Osteoblast (primary cell): ENCODE measurements at places on chromosomes 16 and 17. TPM values are rescaled to one million over a fixed set of nuclear protein-coding genes. Genes with fewer than 3 reads are reported as not detected.
A peak's percentile ranks its signal among the peaks of the same experiment; 100 is the strongest.

DNA sequence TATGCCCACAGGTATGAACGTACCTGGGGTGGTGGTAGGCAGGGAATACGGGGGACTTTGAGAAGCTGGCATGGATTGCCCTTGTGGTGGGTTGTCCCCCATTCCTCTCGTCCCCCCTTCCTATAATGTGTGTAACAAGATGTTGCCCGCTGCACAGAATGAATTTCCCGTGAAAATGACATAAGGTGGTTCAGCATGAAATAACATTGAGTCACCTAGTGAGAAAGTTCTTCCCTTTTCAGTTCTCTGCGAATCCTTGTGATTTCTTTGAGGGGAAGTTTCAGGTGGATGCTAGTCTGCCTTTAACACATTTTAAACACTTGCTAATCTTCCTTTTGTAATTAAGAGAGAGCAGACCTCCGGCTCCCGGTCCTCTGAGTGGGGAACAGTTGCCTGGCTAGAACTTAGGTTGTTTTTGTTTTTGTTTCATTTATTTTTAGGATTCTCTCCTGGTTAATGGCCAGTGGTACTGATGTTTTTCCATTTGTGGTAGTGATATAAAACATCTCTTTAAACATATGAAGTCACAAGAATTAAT is 58.9 kb downstream of the RAP1GAP2 start:
- peak; percentile 86 for DNase-seq
- H3K4me1 ChIP-seq, result peaks cover 8% of the 10 kb centered on the region
- H3K4me3 ChIP-seq, result peak overlapping the region; percentile 78
- H3K27ac ChIP-seq, result peak overlapping the region; percentile 3
- H3K36me3 ChIP-seq, result no peaks in the 10 kb centered on the region

DNA sequence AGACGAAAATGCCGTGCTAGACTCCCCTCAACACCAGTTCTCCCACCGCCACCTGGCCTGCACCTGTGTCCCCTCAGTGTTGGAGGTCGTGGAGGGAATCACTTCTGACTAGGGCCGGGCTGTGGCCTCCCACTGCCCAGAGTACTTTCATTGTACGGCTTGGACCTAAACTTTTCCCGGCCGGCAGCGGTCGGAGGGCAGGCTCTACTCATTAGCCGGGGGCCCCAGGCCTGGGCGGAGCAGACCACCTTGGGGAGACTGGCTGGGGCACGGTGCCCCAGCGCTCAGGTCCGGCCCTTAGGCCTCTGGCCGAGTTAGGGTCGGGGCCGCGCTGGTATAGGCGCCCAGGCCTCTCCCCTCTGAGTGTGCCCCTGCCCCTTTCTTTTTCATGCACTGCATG is 639 bp downstream of the CLDN6 start:
- DNase-seq, result no peak
- no peak overlapping the region for H3K27ac ChIP-seq
- H3K27me3 ChIP-seq, result peaks cover 25% of the 10 kb centered on the region
- H3K36me3 ChIP-seq, result peaks cover 10% of the 10 kb centered on the region

SSTR5 gene
- total RNA-seq, result not detected in 2 replicates

DNA sequence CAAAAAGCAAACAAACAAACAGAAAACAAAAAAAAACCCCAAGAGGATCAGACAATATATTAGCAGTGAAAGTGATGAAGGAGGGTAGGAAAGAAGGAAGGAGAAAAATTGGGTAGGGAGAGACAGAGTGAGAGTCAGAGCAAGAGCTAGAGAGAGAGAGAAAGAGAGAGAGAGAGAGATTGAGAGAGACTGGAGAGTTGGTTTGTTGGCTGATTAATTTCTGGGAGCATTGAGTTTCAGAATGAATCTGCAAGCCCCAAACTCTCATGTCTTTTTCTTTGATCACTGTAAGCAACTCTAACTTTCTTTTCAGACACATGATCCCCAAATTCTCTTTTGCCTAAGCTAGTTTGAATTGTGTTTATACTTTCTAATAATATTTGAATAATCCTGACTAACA is 388.1 kb downstream of the SHISA9 start:
- no peaks in the 10 kb centered on the region for H3K36me3 ChIP-seq
- H3K4me3 ChIP-seq, result no peak overlapping the region
- no peaks in the 10 kb centered on the region for H3K27me3 ChIP-seq
- DNase-seq, result no peak
- H3K4me1 ChIP-seq, result no peaks in the 10 kb centered on the region

GRCh38 chr17:2057175-2057759 is 2.4 kb downstream of the HIC1 start:
- no peak overlapping the region for H3K4me3 ChIP-seq
- no peaks in the 10 kb centered on the region for H3K27me3 ChIP-seq
- peaks cover 11% of the 10 kb centered on the region for H3K4me1 ChIP-seq

DNA sequence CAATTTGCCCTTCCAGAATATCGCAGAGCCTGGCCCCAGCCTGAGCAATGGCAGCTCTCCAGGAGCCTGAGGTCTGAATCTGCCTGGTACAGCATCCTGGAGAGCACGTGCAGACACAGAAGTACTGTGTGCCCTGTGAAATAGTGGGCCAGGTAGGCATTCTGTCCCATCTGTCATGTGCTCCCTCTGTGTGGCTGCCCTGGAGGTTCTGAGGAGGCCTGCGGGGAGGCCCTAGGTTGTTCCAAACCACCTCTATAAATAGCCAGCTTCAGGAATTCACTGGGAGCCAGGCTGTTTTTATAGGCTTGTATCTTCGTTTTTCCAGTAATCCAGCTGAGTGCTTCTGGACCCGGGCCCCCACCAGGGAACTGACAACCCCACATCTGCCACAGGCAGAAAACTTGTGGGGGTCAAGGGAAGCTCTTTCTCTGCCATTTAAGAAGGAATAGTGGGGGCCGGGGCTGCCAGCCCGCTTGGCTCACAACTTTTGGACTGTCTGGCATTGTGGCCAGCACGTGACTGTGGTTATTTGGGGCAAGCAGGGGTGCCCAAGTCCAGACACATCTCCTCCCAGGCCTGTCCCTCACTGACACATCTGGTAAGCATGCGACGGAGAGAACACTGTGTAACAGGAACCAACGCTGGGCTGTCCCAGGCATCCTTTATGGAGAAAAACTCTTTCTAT is 356.3 kb upstream of the TNRC6C start:
- peaks cover 22% of the 10 kb centered on the region for H3K4me1 ChIP-seq
- H3K36me3 ChIP-seq, result no peaks in the 10 kb centered on the region
- peak overlapping the region; percentile 42 for H3K4me3 ChIP-seq
- DNase-seq, result peak; percentile 96
- peak overlapping the region; percentile 65 for H3K27ac ChIP-seq

GRCh38 chr16:49022351-49022963 is 259.2 kb downstream of the CBLN1 start:
- DNase-seq, result no peak
- no peaks in the 10 kb centered on the region for H3K4me1 ChIP-seq
- no peak overlapping the region for H3K27ac ChIP-seq
- H3K27me3 ChIP-seq, result no peaks in the 10 kb centered on the region
- H3K4me3 ChIP-seq, result no peak overlapping the region
- no peaks in the 10 kb centered on the region for H3K36me3 ChIP-seq

GRCh38 chr16:13441675-13442074 is 478.3 kb upstream of the ERCC4 start:
- H3K27me3 ChIP-seq, result no peaks in the 10 kb centered on the region
- H3K4me1 ChIP-seq, result no peaks in the 10 kb centered on the region
- H3K27ac ChIP-seq, result no peak overlapping the region
- no peak for DNase-seq
- H3K36me3 ChIP-seq, result no peaks in the 10 kb centered on the region
- no peak overlapping the region for H3K4me3 ChIP-seq

KCNH6 gene
- not detected in 2 replicates for total RNA-seq

GRCh38 chr17:78624324-78625151 is 47.3 kb upstream of the DNAH17 start:
- H3K4me3 ChIP-seq, result no peak overlapping the region
- DNase-seq, result no peak
- H3K4me1 ChIP-seq, result no peaks in the 10 kb centered on the region
- H3K27ac ChIP-seq, result no peak overlapping the region
- no peaks in the 10 kb centered on the region for H3K27me3 ChIP-seq

- H3K4me1 ChIP-seq, result no peaks in the 10 kb centered on the region
- no peak overlapping the region for H3K4me3 ChIP-seq
- no peaks in the 10 kb centered on the region for H3K36me3 ChIP-seq
These were observed 137.2 kb downstream of the UTP18 start for GRCh38 chr17:51397361-51398127.

KRT32 gene
- not detected in 2 replicates for total RNA-seq

GNGT2 gene
- not detected in 2 replicates for total RNA-seq

- H3K4me1 ChIP-seq, result no peaks in the 10 kb centered on the region
- no peaks in the 10 kb centered on the region for H3K36me3 ChIP-seq
- no peak for DNase-seq
- no peak overlapping the region for H3K4me3 ChIP-seq
These were observed 69.2 kb downstream of the C16orf78 start for GRCh38 chr16:49442805-49443204.

DNA sequence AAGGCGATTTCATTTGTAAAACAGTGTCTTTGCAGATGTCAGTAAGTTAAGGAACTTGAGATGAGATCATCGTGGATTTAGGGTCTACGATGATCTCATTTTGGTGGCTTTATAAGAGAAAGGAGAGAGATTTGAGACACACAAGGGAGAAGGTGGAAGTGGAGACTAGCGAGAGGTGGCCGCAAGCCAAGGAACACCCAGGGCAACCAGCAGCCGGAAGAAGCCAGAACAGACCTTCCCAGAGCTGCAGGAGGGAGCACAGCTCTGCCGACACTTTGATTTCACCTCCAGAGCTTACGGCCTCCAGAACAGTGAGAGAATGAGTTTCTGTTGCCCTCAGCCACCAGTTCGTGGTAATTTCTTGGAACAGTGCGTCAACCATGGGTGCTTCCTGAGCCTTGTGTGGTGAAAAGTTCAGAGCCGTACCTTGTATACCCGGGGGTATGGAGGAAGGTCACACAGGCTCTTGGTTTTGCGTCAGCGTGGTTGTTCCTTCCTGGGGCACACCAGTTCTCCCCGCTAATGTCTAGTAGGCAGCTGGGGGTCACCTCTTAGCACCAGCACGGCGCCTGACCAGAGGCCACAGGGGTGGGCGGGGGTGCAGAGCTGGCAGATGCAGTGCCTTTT is 12.9 kb upstream of the SEC14L1 start:
- H3K4me3 ChIP-seq, result peak overlapping the region; percentile 54
- H3K4me1 ChIP-seq, result peaks cover 56% of the 10 kb centered on the region
- no peaks in the 10 kb centered on the region for H3K36me3 ChIP-seq
- no peak for DNase-seq

DNA sequence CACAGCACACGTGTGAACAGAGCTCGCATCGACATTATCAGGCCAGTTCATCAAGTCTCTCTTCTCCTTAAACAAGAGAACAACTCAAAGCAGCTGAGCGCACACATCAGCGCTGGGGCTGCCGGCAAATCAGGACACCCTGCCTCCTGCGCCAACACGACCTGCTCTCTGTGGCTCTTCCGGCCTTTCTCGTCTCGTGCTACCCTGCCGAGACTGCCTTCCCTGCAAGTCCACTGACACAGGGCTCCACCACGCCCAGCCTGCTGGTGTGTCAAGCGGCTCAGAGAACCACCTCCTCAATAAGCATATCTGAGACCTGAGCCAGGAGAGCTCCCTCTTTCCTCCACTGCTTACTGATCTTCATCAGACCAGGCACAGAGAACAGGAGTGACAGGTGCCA is 96.9 kb downstream of the ZNF778 start:
- no peak overlapping the region for H3K27ac ChIP-seq
- H3K36me3 ChIP-seq, result peaks cover 16% of the 10 kb centered on the region
- DNase-seq, result peak; percentile 58
- H3K4me3 ChIP-seq, result no peak overlapping the region
- H3K4me1 ChIP-seq, result peaks cover 28% of the 10 kb centered on the region

DNA sequence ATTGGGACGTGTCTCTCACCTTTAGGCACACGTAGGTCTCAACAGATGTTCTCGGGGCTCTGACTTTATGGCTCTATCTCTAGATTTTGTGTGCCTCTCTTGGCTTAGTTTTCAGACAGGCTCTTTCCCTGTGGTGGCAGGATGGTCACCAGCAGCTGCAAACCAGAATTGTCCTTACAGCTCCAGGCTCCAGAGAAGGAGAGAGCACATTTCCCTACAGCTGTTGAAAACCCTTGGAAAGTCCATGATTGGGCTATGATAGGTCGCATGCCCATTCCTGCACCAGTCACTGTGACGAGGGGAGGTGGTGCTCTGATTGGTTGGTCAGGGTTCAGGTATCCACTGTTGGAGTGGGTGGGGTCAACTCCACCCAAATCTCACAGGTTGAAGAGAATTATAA is 41.5 kb downstream of the SHISA9 start:
- no peak overlapping the region for H3K4me3 ChIP-seq
- no peaks in the 10 kb centered on the region for H3K27me3 ChIP-seq
- no peaks in the 10 kb centered on the region for H3K36me3 ChIP-seq
- DNase-seq, result no peak

DNA sequence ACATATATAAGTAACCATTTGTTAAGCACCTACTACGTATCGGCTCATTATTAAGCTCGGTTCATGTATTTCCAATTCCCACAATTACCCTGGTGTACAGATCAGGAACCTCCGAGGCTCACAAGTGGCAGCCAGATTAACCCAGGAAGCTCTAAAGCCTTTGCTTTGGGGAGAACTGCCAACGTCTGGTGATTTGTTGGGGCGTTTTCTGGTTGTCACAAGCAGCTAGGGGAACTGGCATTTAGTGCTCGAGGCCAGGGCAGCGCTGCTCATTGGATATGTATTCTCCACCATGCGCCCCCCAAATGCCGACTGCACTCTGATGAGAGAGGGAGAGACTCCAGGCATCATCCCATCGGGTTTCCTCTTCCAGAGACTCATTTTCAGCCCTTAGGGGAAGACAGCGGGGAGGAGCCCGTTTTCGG is 541 bp downstream of the ZNF18 start:
- H3K4me3 ChIP-seq, result peak overlapping the region; percentile 95
- peak overlapping the region; percentile 87 for H3K27ac ChIP-seq
- peaks cover 14% of the 10 kb centered on the region for H3K4me1 ChIP-seq
- peak; percentile 80 for DNase-seq
- no peaks in the 10 kb centered on the region for H3K27me3 ChIP-seq

- H3K4me3 ChIP-seq, result no peak overlapping the region
- peaks cover 9% of the 10 kb centered on the region for H3K4me1 ChIP-seq
- DNase-seq, result no peak
- H3K27me3 ChIP-seq, result no peaks in the 10 kb centered on the region
- no peaks in the 10 kb centered on the region for H3K36me3 ChIP-seq
These were observed 9.2 kb downstream of the KRT33B start for GRCh38 chr17:41360296-41360995.

PLD6 gene
- 1.4 and 2.7 TPM in 2 replicates for total RNA-seq

RASL10B gene
- total RNA-seq, result 2.7 and 4.0 TPM in 2 replicates
